ENCODE measurements at places on chromosomes 1 and 21. TPM values are rescaled to one million over a fixed set of nuclear protein-coding genes. Genes with fewer than 3 reads are reported as not detected.

PDE9A gene
- 9.3 TPM for total RNA-seq

- H3K27ac ChIP-seq = no peak overlapping the region
- no peak overlapping the region for H3K4me3 ChIP-seq
- H3K4me1 ChIP-seq = no peaks in the 10 kb centered on the region
- no peaks in the 10 kb centered on the region for H3K36me3 ChIP-seq
- DNase-seq = no peak
Measured at GRCh38 chr1:214396330-214396729, 115.4 kb downstream of the SMYD2 start.

DNA sequence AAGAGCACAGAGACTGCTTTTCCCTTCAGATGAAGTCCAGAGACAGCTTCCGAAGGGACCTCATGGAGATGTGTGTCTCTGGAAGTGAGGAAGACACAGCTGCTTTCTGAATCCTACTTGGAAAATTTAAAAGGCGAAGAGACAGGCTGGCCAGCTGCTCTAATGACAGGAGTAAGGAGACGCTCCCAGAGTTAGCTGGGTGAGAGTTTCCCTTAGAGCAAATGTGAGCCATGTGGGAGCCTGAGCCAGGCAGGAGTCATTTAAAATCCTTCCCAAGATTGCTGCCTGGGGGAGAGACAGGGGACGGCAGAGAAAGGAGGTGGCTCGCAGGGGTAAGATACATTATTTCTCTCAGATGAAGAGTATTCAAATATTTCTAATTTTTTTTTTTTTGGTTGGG is 53.1 kb downstream of the ZNF326 start:
- H3K27ac ChIP-seq = no peak overlapping the region
- no peaks in the 10 kb centered on the region for H3K4me1 ChIP-seq
- H3K27me3 ChIP-seq = no peaks in the 10 kb centered on the region
- no peak overlapping the region for H3K4me3 ChIP-seq

- peaks cover 7% of the 10 kb centered on the region for H3K4me1 ChIP-seq
- no peaks in the 10 kb centered on the region for H3K36me3 ChIP-seq
- DNase-seq = peak; percentile 18
- no peaks in the 10 kb centered on the region for H3K27me3 ChIP-seq
- H3K27ac ChIP-seq = no peak overlapping the region
- H3K4me3 ChIP-seq = no peak overlapping the region
Measured at GRCh38 chr1:203996126-203996525, 76.8 kb upstream of the SOX13 start.

DNA sequence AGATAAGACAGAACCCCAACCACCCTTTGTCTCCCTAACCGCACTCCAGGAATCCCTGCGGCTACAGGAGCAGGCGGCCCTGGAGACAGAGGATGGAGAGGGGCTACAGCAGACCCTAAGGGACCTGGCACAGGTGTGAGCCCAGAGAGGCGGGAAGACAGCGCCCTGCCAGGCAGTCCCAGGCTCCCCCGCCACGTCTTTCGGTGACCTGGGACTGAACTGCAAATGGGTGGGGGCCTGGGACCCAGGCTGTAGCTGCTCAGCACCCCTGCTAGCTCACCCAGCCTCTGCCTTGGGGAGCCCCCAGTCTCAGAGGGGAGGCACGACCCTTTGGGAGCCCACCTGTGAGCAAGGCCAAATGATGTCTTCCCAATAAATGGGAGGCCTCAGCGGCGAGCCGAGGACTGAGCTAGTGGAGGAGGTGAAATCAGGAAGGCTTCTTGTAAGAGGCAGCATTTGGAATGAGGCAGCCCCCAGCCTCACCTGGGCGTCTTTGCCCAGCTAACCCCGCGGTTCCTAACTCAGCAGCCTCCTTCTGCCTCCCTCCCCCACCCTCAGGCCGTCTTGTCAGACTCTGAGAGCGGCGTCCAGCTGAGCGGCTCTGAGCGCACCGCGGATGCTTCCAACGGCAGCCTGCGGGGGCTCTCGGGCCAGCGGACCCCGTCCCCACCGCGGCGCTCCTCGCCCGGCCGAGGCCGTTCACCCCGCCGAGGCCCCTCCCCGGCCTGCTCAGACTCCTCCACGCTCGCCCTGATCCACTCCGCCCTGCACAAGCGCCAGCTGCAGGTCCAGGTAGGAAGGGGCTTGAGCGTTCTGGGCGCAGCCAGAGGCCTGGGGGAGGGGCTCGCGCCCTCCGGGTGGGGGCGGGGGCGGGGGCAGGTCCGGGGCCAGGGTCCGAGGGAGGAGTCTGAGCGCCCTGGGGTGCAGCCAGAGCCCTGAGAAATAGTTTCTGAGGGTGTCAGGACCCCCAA is 16.9 kb downstream of the CROCC start:
- H3K27me3 ChIP-seq = no peaks in the 10 kb centered on the region
- H3K36me3 ChIP-seq = no peaks in the 10 kb centered on the region
- peak; percentile 27 for DNase-seq
- peak overlapping the region; percentile 13 for H3K4me3 ChIP-seq

DNA sequence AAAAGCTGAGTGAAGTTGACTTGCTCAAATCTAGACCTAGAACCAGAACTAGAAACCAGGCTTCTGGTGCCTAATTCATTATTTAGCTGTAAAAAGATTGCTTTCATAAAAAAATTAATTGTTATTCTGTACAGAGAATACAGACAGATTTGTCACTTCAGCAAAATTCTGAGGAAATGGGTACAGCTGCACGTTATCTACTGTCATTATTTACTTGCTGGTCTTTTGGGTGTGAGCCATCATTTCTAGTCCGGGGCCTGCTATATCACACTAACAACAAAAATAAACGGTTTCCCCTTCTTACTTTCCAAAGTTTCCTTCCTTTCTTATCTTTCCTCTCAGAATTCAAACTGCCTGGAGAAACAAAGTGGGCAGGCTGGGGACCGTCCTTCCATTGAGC is 68.3 kb downstream of the PTGER3 start:
- no peak for DNase-seq
- no peaks in the 10 kb centered on the region for H3K36me3 ChIP-seq
- no peak overlapping the region for H3K4me3 ChIP-seq
- H3K4me1 ChIP-seq = no peaks in the 10 kb centered on the region

- peak overlapping the region; percentile 95 for H3K4me3 ChIP-seq
- H3K36me3 ChIP-seq = no peaks in the 10 kb centered on the region
- peak; percentile 85 for DNase-seq
- H3K4me1 ChIP-seq = peaks cover 2% of the 10 kb centered on the region
Measured at GRCh38 chr1:150364231-150365003, 470 bp downstream of the RPRD2 start.

DNA sequence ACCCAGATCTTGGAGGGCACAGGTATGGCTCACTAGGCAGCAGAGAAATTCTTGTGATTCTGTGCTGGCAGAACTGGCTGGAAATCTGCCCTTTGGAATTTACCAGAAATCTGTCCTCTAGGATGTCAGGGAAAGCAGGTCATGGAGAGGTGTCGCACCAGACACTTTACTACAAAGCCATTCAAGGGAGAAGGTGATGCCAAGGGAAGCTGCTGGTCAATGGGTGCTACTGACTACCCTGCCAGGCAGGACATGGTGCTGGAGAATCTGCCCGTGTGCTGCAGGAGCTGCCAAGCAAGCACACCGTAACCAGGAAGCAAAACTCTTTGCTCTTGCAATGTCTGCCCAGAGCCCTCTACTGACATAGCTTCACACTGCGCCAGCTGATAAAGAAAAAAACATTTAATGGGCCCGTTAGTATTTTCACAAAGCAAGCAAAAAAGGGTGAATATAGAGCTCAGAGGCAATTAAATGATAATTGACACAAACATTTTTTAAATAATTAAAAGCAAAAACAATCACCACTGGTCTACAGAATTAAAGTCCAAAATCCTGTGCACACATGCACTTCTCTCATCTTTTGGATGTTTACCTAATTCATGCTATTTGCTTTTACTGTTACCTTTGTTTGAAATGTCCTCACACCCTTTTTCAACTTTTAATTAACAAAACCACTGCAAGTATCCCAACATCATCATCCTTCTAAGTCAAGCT is 7.2 kb upstream of the FBXO28 start:
- no peaks in the 10 kb centered on the region for H3K36me3 ChIP-seq
- no peak overlapping the region for H3K27ac ChIP-seq
- DNase-seq = peak; percentile 35
- no peaks in the 10 kb centered on the region for H3K4me1 ChIP-seq

HEYL gene
- total RNA-seq = 0.88 TPM

DNA sequence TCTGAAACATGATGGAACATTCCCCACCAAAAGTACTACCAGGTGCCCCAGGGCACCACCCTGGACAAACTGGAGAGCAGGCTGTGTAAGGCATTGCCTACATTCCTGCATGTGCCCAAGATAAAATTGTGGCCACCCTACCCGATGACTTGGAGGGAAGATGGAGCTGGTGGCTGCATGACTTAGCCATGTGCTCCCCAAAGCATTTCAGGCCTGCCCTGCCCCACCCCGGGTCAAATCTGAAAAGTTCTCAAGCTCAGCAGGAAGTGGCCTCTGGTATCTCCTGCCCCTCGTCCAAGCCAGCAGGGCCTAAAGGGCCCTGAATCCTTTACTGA is 8.5 kb downstream of the CD2 start:
- no peak for DNase-seq
- H3K4me3 ChIP-seq = no peak overlapping the region
- H3K4me1 ChIP-seq = peaks cover 4% of the 10 kb centered on the region
- no peaks in the 10 kb centered on the region for H3K27me3 ChIP-seq

FH gene
- 96.9 TPM for total RNA-seq

DNA sequence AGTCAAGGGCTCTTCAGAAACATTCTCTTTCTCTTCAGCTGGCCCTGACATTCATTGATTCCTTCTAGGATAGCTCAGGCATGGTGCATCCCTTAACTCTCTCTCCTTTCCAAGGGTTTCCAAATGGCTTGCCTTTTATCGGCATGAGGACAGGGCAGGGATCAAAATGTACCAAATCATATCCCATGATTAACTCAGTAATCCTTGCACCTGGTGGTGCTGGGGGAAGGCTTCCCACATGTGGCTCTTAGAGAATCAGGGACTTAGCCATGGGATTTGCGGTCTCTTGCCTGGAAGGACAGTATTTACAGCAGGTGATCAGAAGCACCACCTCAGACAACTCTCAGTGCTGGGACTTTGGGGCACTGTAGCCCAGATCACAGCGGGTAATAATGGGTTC is 46.2 kb upstream of the EDEM3 start:
- H3K27me3 ChIP-seq = peaks cover 3% of the 10 kb centered on the region
- no peak overlapping the region for H3K27ac ChIP-seq
- H3K4me1 ChIP-seq = no peaks in the 10 kb centered on the region
- no peak overlapping the region for H3K4me3 ChIP-seq
- DNase-seq = no peak

GRCh38 chr1:46158312-46159281 is 16.3 kb upstream of the TSPAN1 start:
- no peak for DNase-seq
- no peaks in the 10 kb centered on the region for H3K27me3 ChIP-seq
- H3K27ac ChIP-seq = no peak overlapping the region
- no peak overlapping the region for H3K4me3 ChIP-seq
- no peaks in the 10 kb centered on the region for H3K36me3 ChIP-seq

- H3K4me3 ChIP-seq = peak overlapping the region; percentile 67
- H3K27ac ChIP-seq = no peak overlapping the region
- peaks cover 13% of the 10 kb centered on the region for H3K36me3 ChIP-seq
- H3K4me1 ChIP-seq = peaks cover 13% of the 10 kb centered on the region
- no peaks in the 10 kb centered on the region for H3K27me3 ChIP-seq
Measured at GRCh38 chr1:45009956-45010854, 919 bp downstream of the HECTD3 start.

GRCh38 chr1:24003331-24003972 is 23.3 kb upstream of the SRSF10 start:
- H3K4me3 ChIP-seq = no peak overlapping the region
- DNase-seq = peak; percentile 90
- H3K36me3 ChIP-seq = no peaks in the 10 kb centered on the region
- no peaks in the 10 kb centered on the region for H3K4me1 ChIP-seq
- no peak overlapping the region for H3K27ac ChIP-seq
- H3K27me3 ChIP-seq = no peaks in the 10 kb centered on the region

DNA sequence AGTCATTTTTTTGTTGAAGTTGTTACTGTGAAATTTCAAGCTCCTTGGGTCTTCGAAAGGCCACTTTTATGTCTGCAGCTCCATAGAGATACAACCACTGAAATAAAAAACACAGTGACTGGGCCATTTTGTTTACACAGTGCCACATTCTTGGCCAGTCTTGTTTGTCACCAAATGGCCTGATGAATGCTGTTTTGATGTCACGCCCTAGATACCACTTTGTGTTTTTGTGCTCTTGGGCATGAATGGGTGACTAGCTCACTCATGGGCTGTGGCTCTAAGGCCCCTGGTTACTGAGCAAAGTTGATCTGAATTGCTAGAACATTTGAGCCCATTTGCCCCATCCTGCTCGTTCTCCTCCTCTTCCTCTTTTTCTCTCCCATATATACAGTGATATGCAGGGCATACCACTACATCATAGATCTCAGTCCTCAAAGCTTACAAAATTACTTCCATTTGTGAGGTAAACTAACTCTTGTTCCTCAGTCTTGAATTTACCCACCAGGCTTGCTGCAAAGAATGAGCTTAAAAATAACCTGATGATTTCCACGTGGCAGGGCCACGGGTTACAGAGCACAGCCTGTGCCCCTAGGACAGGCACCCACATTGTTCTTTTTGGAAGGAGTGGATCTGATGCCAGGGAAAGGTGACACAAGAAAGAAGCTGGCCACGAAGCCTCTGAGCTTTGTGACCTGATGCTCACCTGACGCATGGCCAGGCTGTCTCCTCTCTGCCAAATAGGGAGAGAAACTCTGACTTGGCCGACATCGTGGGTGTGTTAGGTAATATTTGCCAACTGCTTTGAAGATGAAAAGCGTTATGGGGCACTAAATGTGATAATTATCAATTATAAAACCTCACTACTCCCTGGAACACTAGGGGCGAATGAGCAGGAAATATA is 92.4 kb downstream of the RUNX1 start:
- no peak overlapping the region for H3K27ac ChIP-seq
- no peak overlapping the region for H3K4me3 ChIP-seq
- H3K27me3 ChIP-seq = peaks cover 17% of the 10 kb centered on the region
- H3K4me1 ChIP-seq = no peaks in the 10 kb centered on the region
- DNase-seq = no peak

- no peak overlapping the region for H3K4me3 ChIP-seq
- DNase-seq = no peak
- no peaks in the 10 kb centered on the region for H3K36me3 ChIP-seq
- H3K27ac ChIP-seq = no peak overlapping the region
Measured at GRCh38 chr1:204418174-204419063, 6.8 kb upstream of the PPP1R15B start.

SPRR1A gene
- not detected for total RNA-seq

DNA sequence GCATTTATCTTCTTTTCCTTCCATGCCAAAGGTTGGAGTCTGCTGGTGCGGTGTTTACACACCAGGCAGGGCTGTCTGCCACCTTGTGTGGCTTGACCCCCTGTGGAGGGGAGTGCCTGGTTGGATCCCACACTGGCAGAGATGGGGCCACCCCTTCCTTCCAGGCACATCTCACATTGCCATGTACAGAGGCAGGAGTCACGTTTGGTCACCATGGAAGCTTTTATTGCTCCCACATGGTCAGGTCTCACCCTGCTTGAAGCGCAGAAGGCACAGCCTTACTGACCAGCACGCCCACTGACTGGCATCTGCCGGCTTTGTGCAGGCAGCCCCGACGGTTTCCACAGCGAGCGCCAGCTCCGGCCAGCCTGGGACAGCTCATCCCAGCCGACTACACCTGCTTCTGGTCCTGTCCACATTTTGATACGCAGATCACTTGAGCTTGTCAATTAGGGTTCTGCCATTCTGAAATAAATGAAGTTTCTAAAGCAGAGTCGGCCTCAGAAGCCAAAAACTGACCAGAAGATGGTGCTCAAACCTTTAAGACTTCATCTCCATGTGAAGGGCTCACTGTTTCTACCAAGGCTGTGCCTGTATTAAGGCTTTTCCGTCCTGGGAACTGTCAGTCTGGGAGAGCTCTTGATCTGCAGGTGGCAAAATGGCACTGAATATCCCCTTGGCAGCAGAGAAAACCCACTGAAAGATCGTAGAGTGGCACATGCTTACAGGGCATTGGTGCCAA is 35.6 kb upstream of the EPHA8 start:
- no peak overlapping the region for H3K4me3 ChIP-seq
- H3K36me3 ChIP-seq = peaks cover 5% of the 10 kb centered on the region
- no peaks in the 10 kb centered on the region for H3K27me3 ChIP-seq
- peak; percentile 22 for DNase-seq
- no peak overlapping the region for H3K27ac ChIP-seq
